ENCODE measurements at places on chromosomes 3 and 15.

GRCh38 chr3:175670557-175670956 lies 811.4 kb downstream of the NAALADL2 start:
- no peak for DNase-seq

- no peak for DNase-seq
Measured at GRCh38 chr15:64979252-64979710, 10.4 kb downstream of the SPG21 start.

- DNase-seq = no peak
Measured at GRCh38 chr15:29428925-29429573, 159.4 kb upstream of the NSMCE3 start.

DNA sequence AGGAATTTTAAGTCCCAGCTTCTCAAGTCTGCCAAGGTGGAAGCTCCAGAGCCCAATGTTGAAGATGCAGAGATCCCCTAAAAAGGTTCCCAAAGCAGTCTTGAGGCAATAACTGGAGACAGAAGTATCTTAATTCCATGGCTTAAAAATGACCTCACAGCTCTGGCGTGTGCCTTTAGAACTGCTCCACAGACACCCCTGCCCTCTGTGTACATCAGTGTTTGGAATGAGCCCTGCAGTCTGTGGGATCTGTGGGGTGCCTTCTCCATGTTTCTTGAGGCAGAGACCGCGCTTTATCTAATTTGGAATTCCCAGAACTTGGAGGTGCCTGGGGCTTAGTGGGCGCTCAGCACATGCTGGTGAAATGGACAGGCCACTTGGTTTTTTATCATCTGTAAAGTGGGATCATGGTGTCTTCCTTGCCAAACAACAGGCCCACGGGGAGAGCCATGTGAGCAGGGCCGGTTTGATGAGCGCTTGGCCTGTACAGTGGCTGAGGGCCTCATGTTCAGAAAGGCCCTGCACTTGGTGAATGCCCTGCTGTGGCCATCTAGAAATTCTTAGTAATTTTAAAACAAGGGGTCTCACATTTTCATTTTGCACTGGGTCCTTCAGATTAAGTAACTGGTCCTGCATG lies 7.1 kb downstream of the ITGA11 start:
- DNase-seq = no peak

GRCh38 chr3:100260081-100260684 lies 609 bp upstream of the TBC1D23 start:
- DNase-seq = no peak

- DNase-seq = no peak
Measured at GRCh38 chr3:72256716-72257115, 471.8 kb upstream of the PROK2 start.

DNA sequence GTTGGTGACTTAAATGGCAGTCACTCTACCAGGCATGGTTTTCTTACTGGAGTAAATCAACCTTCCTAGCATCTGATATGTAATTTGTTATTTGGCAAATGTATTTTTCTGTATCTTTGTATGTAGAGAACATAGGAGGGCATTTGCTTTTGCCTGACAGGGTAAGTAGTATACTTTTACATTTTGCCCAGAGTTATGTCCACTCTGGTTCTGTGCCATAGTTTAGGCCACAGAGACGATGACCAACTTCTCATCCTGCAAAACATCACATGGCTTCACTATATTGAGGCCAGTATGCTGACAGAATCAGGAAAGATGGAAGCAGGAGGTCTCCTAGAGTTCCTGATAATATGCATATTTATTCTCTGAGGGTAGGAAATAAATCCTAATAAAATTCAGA lies 23.1 kb upstream of the ULK4 start:
- no peak for DNase-seq

DNA sequence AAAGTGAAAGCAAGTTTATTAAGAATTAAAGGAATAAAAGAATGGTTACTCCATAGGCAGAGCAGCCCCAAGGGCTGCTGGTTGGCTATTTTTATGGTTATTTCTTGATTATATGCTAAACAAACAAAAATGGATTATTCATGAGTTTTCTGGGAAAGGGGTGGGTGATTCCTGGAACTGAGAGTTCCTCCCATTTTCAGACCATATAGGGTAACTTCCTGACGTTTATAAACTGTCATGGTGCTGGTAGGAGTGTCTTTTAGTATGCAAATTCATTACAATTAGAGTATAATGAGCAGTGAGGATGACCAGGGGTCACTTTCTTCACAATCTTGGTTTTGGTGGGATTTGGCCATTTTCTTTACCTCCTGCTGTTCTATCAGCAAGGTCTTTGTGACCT lies 707.9 kb downstream of the ZNF385D start:
- DNase-seq = no peak

GRCh38 chr3:173397161-173398110 lies at the start of gene NLGN1:
TSS of gene NLGN1 (plus strand) at chr3:173397744.
- DNase-seq = no peak

- DNase-seq = no peak
Measured at GRCh38 chr15:97998307-97999071, 38.0 kb downstream of the ARRDC4 start.

Measured in activated naive CD4-positive, alpha-beta T cell treated with Interleukin-2 at 50 U/mL for 16 hours (primary cell).